ENCODE measurements at places on chromosomes 13 and 19. TPM values are rescaled to one million over a fixed set of nuclear protein-coding genes. Genes with fewer than 3 reads are reported as not detected.

CLEC17A gene
- not detected for polyA plus RNA-seq

GPR42 gene
- polyA plus RNA-seq, result not detected

CHST8 gene
- polyA plus RNA-seq, result not detected

PALM gene
- polyA plus RNA-seq, result 21.0 TPM

PEAK3 gene
- 0.74 TPM for polyA plus RNA-seq

RYR1 gene
- 0.85 TPM for polyA plus RNA-seq

KIR3DL2 gene
- polyA plus RNA-seq, result not detected

ZNF726 gene
- 2.4 TPM for polyA plus RNA-seq

MKNK2 gene
- polyA plus RNA-seq, result 129 TPM

STOML3 gene
- 0.03 TPM for polyA plus RNA-seq

ATF5 gene
- polyA plus RNA-seq, result 42.3 TPM

CCDC8 gene
- polyA plus RNA-seq, result 1.9 TPM

IFT88 gene
- polyA plus RNA-seq, result 10.0 TPM

LGALS14 gene
- polyA plus RNA-seq, result not detected

CDC16 gene
- 31.4 TPM for polyA plus RNA-seq

PSG11 gene
- polyA plus RNA-seq, result not detected

FCGBP gene
- polyA plus RNA-seq, result 713 TPM

TRAPPC5 gene
- polyA plus RNA-seq, result 55.9 TPM

KLF2 gene
- polyA plus RNA-seq, result 2.8 TPM

LATS2 gene
- polyA plus RNA-seq, result 4.6 TPM

TNFSF9 gene
- 0.60 TPM for polyA plus RNA-seq

CTXN1 gene
- 0.60 TPM for polyA plus RNA-seq

ZNF729 gene
- not detected for polyA plus RNA-seq

ZNF563 gene
- 2.5 TPM for polyA plus RNA-seq

DIS3 gene
- polyA plus RNA-seq, result 6.9 TPM

ACP5 gene
- 26.4 TPM for polyA plus RNA-seq

PROZ gene
- not detected for polyA plus RNA-seq

CCNE1 gene
- polyA plus RNA-seq, result 2.4 TPM

FUT1 gene
- polyA plus RNA-seq, result 0.80 TPM

DMKN gene
- polyA plus RNA-seq, result 5.5 TPM

B3GNT8 gene
- polyA plus RNA-seq, result 49.2 TPM

GRIN2D gene
- polyA plus RNA-seq, result not detected

GDF15 gene
- polyA plus RNA-seq, result 7.2 TPM

GCDH gene
- polyA plus RNA-seq, result 10.8 TPM

PBX4 gene
- polyA plus RNA-seq, result 1.4 TPM

ZNF415 gene
- 5.4 TPM for polyA plus RNA-seq

GSX1 gene
- polyA plus RNA-seq, result not detected

KRTDAP gene
- not detected for polyA plus RNA-seq

CYP2F1 gene
- polyA plus RNA-seq, result not detected

IFNL1 gene
- polyA plus RNA-seq, result 0.09 TPM

MEIOSIN gene
- not detected for polyA plus RNA-seq

CEBPA gene
- polyA plus RNA-seq, result 43.5 TPM

UBAC2 gene
- polyA plus RNA-seq, result 73.9 TPM

OR7E24 gene
- polyA plus RNA-seq, result not detected

KIR2DL4 gene
- polyA plus RNA-seq, result not detected

PRTN3 gene
- not detected for polyA plus RNA-seq

MISP gene
- polyA plus RNA-seq, result 266 TPM

SIGLEC12 gene
- not detected for polyA plus RNA-seq

All from sigmoid colon (tissue), 7 donors.